Activated CD4-positive, alpha-beta T cell treated with anti-CD3 and anti-CD28 coated beads for 36 hours (primary cell): ENCODE measurements at places on chromosomes 1 and 21. TPM values are rescaled to one million over a fixed set of nuclear protein-coding genes. Genes with fewer than 3 reads are reported as not detected.

GRCh38 chr1:10969267-10969970 lies 43.0 kb upstream of the TARDBP start:
- peaks cover 10% of the 10 kb centered on the region for H3K27me3 ChIP-seq
- no peak for DNase-seq
- peaks cover 15% of the 10 kb centered on the region for H3K4me1 ChIP-seq
- H3K4me3 ChIP-seq = no peak overlapping the region
- no peak overlapping the region for H3K27ac ChIP-seq

DNA sequence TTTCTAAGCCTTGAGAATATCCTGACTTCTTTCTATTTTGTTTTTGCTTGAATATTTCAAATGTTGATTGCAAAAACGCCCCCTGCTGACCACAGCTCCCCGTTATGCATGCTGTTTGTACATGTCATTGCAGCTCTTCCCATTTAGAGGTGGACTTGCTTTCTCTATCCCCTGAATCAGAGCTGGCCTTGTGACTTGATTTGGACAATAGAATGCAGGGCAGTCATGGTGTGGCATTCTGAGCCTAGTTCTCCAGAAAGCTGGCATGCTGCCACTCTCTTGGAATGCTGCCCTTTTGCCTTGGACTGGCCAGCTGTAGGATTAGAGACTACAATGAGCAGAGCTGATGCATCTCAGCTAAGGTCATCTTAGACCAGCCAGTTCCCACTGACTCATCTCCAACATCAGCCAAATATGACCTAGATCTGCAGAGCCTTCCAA lies 1561.5 kb downstream of the MRPL39 start:
- no peaks in the 10 kb centered on the region for H3K36me3 ChIP-seq
- DNase-seq = peak; percentile 36
- H3K4me1 ChIP-seq = peaks cover 2% of the 10 kb centered on the region
- H3K4me3 ChIP-seq = no peak overlapping the region
- no peaks in the 10 kb centered on the region for H3K27me3 ChIP-seq
- H3K27ac ChIP-seq = no peak overlapping the region

- H3K4me3 ChIP-seq = no peak overlapping the region
- no peak overlapping the region for H3K27ac ChIP-seq
- H3K36me3 ChIP-seq = no peaks in the 10 kb centered on the region
- no peaks in the 10 kb centered on the region for H3K4me1 ChIP-seq
- no peaks in the 10 kb centered on the region for H3K27me3 ChIP-seq
Measured at GRCh38 chr1:61461406-61462384, 263.2 kb downstream of the TM2D1 start.

DNA sequence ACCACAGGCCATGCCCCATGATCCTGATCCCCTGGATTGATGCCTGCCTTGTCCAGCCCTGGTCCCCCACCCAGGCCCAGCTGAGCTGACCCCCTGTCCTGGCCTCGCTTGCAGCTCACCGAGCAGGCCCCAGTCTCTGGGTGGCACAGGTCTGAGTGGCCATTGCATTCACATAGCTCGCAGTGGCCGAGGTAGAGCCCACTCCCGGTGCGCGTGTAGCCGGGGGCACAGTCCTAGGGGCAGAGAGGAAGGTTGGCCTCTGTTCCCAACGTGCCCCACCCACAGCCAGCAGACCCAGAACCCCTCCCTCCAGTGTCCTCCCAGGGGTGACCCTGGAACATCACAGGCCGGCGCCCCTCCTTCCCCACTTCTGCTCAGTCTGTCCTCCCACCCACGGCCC lies 51.9 kb downstream of the LDLRAD2 start:
- no peaks in the 10 kb centered on the region for H3K4me1 ChIP-seq
- peaks cover 8% of the 10 kb centered on the region for H3K36me3 ChIP-seq
- no peak for DNase-seq
- no peak overlapping the region for H3K27ac ChIP-seq

DNA sequence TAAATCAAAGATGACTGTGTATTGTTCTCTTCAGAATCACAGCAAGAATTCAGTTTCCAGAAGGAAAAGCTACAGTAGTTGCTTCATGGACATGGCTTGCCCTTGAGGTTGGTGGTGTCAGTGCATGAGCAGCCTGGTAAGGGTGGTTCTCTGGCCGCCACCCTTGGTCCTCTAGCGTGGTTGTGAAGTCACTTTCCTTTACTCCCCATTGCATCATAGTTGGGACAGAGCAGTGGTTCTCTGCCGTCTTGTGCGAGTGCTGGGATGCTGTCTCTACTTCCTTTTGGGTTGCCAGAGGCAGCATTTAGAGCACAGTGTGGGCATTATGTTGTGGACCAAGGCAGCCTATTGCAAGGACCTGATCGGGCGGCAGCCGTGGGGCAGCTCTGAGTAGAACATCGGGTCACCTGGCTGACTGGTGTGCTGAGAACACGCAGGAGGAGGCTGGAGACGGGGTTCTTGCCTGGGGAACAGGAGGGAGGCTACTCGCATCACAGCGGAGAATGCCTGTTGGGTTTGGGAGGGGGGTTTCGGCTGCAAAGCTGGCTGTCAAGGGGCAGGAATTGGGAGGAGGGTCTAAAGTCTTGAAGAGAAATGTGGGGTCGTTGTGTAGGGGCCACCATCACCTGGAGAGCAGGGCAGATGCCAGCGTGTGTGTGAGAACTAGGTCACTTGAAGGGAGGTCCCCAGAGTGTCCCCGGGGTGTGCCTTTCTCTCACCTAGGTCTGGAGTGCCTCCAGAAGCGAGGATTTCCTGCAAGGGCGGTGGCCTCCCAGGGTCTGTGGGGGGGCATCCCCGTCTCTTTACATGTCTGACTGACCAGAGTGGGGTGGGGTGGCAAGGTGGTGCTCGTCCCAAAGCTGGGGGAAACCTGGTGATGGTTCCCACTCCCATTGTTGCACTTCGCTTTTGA lies 6.3 kb downstream of the ARF1 start:
- peaks cover 78% of the 10 kb centered on the region for H3K36me3 ChIP-seq
- H3K27ac ChIP-seq = peak overlapping the region; percentile 79
- no peak overlapping the region for H3K4me3 ChIP-seq
- peak; percentile 10 for DNase-seq
- H3K4me1 ChIP-seq = peaks cover 88% of the 10 kb centered on the region
- H3K27me3 ChIP-seq = no peaks in the 10 kb centered on the region

- DNase-seq = no peak
- peaks cover 3% of the 10 kb centered on the region for H3K36me3 ChIP-seq
- no peak overlapping the region for H3K4me3 ChIP-seq
- no peak overlapping the region for H3K27ac ChIP-seq
Measured at GRCh38 chr1:214361636-214362035, 80.7 kb downstream of the SMYD2 start.

DNA sequence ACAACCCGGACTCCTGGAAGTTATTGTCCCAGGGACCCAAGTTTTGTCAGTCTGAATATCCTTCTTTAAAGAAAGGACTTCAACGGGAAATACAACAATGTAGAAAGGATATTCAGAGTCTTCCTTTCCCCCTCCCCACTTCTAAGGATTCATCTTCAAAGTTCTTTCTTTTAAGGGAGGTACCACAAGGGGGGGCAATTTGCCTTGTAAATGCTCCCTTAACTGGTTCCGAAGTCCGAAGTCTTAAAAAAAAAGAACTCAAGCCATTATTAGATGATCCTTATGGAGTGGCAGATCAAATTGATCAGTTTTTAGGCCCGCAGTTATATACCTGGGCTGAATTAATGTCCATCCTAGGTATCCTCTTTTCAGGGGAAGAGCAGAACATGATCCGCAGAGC lies 47.0 kb downstream of the SERINC2 start:
- peaks cover 3% of the 10 kb centered on the region for H3K36me3 ChIP-seq
- peaks cover 14% of the 10 kb centered on the region for H3K27me3 ChIP-seq
- H3K4me1 ChIP-seq = no peaks in the 10 kb centered on the region
- H3K27ac ChIP-seq = no peak overlapping the region

DNA sequence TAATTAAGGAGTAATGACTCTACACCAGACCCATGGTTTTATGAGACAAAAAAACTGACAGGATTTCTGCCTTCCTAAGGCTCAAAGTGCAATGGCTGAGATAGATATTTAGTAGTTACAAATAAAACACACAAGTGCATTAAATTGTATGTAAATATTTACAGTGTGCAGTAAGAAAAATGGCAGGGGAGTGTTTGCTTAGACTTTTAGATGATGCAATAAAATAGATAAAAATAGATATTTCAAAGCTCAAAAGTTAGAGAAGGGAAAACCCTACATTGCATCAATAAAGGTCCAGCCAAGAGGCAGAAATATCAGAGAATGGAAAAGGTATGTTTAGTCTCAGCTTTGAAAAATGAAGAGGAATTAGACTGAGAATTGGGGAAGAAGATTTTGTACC lies 226.3 kb upstream of the FGGY start:
- H3K4me3 ChIP-seq = no peak overlapping the region
- H3K4me1 ChIP-seq = peaks cover 24% of the 10 kb centered on the region
- H3K27ac ChIP-seq = peak overlapping the region; percentile 55

GRCh38 chr1:66182551-66183178 lies 351.3 kb upstream of the SGIP1 start:
- no peaks in the 10 kb centered on the region for H3K36me3 ChIP-seq
- no peak overlapping the region for H3K4me3 ChIP-seq
- H3K27me3 ChIP-seq = peaks cover 3% of the 10 kb centered on the region
- no peak overlapping the region for H3K27ac ChIP-seq
- H3K4me1 ChIP-seq = peaks cover 32% of the 10 kb centered on the region
- DNase-seq = peak; percentile 71

NBPF4 gene
- 0.21 TPM for total RNA-seq

KCNJ10 gene
- total RNA-seq = 0.11 TPM

PDZK1 gene
- not detected for total RNA-seq

CFHR3 gene
- not detected for total RNA-seq
